ENCODE measurements at places on chromosomes 16 and 17.

DNA sequence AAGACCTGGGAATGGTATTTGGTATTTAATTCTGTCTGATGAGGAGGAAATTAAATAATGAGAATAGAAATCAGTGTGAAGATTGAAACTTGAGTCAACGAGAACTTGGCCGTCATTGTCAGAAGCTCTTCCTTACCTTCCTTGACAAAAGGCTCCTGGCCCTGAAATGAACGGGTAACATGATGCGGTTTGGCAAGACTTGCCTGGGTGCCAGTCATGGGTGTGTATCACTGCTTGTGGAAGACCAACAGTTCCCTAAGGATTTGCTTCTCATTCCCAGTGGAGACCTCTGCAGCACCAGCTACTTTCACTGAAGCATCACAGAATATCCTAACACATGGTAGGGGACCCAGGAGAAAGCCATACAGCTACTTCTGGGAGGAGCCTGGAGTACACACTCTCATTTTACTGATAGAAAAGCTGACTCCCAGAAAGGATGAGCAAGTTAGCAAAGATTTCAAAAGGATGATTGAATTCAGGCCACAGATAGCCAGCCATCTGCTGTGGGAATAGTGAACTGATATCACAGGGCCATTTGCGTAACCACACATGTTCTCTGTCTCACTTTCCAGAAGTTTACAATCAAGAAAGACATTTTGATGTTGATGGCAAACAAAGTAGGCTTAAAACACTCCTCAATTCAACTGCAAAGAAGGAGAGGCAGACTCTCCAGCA lies 258.1 kb upstream of the SALL1 start:
- no peak for DNase-seq

- no peak for DNase-seq
Measured at GRCh38 chr17:54736573-54736972, 164.1 kb upstream of the TOM1L1 start.

GRCh38 chr16:85348065-85348840 lies 236.0 kb upstream of the CIBAR2 start:
- DNase-seq = no peak

DNA sequence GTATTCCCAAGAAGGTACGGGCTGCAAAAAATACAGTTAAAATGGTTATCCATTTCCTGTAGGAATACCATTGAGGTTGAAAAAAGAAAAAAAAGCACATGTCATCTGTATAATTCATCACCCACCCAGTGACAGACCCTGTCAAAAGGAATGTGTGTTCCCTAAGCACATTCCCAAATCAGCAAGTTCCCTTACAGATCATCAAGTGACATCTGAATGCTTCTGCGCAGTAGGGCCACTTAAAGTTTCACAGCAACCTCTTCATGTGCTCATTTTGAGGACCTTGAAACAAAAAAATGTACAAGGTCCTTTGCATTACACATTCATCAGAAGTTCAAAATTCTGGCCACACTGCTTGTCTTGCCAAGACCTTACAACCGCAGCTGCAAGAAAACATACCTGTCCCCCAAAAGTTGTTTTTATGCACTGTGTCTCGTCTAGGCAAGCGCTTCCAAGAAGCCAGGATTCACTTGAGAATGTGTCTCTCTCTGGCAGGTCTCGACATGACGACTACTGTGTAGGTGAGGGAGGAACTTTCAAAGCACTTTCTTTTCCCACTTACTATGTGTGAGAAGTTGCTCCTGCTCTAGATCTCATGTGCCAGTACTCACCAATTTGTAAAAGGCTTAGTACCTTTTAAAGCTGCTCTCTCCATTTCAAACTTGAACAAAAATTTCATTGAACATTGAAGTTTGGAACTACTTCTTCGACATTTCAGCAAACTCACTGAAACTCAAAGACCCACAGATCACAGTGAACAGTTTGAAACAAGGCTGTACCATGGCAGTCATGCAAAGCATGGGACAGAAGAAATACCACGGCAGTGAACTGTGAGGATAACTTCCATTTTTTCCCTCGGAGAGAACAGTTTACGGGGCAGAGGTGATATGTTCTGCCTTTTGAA lies 4.3 kb upstream of the POLG2 start:
- DNase-seq = no peak

DNA sequence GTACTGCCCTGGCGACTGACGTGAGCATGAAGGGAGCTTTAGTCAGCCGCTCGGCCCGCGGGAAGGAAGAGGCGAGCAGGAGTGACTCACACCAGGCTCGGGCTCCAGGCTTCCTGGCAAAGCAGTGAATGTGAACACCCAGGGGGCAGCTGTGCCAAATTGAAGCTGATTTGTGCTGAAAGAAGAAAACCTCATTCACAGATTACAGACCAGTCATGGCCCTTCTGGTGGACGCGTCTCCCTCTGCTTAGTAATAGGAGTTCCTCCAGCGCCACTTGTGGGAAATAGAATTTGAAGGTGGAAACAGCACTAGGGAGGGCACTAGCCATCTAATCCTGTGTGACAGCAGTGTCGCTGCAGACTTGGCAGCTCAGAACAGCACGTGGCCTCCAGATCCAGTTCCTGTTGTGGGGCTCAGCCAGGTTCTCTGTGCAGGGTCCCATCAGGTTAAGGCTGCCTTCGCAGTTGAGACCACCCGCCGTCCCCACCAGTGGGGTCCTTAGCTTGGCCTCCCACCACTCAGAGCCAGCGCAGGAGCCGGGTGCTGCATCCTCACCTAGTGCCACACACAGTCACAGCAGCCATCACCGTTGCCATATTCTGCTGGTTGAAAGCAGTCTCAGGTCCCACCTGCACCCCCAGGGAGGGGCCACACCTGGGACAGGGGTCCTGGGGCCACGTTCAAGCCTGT lies 164.5 kb upstream of the CHMP6 start:
- DNase-seq = no peak

- no peak for DNase-seq
Measured at GRCh38 chr16:2973093-2973492, 3.9 kb downstream of the PAQR4 start.

- peak; percentile 53 for DNase-seq
Measured at GRCh38 chr16:84277244-84277823, 17.3 kb upstream of the WFDC1 start.

GRCh38 chr17:73657473-73658116 lies 13.3 kb upstream of the SDK2 start:
- DNase-seq = no peak

GRCh38 chr17:4175921-4176807 lies 33.2 kb downstream of the CYB5D2 start:
- DNase-seq = peak; percentile 39
